ENCODE measurements at places on chromosomes 11 and 22. TPM values are rescaled to one million over a fixed set of nuclear protein-coding genes. Genes with fewer than 3 reads are reported as not detected.

Gene OR51T1
- not detected for total RNA-seq

Gene CCDC116
- total RNA-seq = not detected

Gene FAM227A
- 0.70 TPM for total RNA-seq

- DNase-seq = no peak
Measured at GRCh38 chr11:120985718-120986569, 38.0 kb upstream of the TBCEL start.

DNA sequence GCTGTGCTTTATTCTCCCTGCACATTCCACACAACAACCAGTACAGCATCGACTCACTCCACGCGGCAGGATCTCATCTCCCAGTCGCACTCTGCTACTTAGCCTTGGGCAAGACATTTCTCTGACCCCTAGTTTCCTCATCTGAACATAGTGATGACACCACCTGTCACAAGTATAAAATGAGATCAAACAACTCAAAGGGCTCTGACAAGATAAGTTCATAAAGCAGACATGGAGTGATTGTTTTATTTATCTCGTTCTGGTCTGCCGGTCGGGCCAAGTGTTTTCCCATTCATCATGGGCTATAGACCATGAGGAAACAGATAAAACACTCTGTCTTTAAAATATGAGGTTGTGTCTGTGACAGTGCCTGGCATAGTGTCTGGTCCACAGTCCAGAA, 35.0 kb downstream of the DSCAML1 start:
- DNase-seq = no peak

- DNase-seq = no peak
Measured at GRCh38 chr11:112315057-112315720, 54.5 kb upstream of the PLET1 start.

GRCh38 chr11:74135127-74135840, 35.5 kb downstream of the C2CD3 start:
- no peak for DNase-seq

- DNase-seq = no peak
Measured at GRCh38 chr11:65448074-65448417, 25.4 kb downstream of the NEAT1 start.

- no peak for DNase-seq
Measured at GRCh38 chr11:68352591-68352990, 40.2 kb downstream of the LRP5 start.

DNA sequence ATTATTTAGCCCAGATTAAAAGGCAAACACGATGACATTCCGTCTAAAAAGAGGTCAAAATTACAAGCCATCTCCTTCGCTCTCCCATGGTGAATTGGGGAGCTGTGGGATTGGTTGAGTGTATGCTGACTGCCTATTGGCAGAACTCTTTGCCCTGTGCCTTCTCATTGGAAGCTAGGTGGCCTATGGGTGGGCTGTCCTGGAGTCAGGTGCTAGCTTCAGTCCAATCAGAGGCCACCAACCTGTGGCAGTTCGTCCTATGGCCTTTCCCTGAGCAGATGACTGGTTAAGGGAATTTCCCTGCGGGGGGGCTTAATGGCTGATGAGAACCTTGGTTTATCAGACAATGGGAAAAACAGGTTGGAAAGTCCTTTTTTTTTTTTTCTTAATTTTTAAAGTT, 3.2 kb upstream of the MTMR3 start:
- DNase-seq = no peak

Gene INS
- not detected for total RNA-seq

- DNase-seq = no peak
Measured at GRCh38 chr11:35121326-35121865, 17.6 kb upstream of the CD44 start.

GRCh38 chr11:17753153-17753552, 18.6 kb downstream of the KCNC1 start:
- DNase-seq = no peak

DNA sequence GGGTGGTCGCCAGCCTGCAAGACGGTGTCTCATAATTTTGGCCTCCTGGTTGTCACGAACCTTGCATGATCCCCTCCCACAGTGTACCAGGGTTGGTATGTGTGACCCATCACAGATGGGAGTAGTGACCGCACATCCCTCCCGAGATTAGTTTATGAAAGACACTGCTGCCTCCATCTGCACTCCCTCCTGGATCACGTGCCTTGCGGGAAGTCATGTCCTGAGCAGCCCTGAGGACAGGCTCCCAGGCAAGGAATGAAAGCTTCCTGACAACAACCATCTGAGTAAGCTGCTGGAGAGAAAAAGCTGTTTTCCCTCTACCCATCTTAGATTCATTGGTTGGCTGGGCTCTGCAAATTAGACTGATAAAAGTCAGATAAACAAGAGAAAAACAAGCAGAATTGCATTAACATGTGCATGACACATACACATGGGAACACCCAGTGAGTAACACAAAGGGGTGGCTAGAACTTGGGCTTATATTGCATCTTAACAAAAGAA, 14.4 kb upstream of the PAMR1 start:
- DNase-seq = peak; percentile 84

- no peak for DNase-seq
Measured at GRCh38 chr22:43826142-43827002, 14.3 kb upstream of the EFCAB6 start.

GRCh38 chr11:73201249-73201648, 16.8 kb upstream of the P2RY2 start:
- DNase-seq = no peak

- DNase-seq = no peak
Measured at GRCh38 chr11:34915136-34916014, 804 bp downstream of the APIP start.

DNA sequence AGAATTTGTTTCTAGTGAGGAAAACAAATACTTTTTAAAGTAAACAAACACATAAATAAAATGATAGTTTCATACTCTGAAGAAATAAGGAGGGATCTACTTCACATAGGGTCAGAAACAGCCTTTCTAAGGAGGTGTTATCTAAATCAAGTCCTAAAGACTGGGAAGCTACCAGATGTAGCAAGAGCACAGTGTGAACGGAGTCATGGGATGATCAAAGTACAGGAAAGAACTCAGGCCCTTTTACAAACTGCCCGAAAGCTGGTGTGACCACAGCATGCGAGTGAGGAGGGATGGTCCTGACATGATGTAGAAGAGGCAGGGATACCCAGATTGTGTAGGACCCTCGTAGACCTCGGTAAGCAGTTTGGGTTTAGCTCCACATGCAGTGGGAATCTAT, 102.8 kb downstream of the ARHGAP32 start:
- no peak for DNase-seq

DNA sequence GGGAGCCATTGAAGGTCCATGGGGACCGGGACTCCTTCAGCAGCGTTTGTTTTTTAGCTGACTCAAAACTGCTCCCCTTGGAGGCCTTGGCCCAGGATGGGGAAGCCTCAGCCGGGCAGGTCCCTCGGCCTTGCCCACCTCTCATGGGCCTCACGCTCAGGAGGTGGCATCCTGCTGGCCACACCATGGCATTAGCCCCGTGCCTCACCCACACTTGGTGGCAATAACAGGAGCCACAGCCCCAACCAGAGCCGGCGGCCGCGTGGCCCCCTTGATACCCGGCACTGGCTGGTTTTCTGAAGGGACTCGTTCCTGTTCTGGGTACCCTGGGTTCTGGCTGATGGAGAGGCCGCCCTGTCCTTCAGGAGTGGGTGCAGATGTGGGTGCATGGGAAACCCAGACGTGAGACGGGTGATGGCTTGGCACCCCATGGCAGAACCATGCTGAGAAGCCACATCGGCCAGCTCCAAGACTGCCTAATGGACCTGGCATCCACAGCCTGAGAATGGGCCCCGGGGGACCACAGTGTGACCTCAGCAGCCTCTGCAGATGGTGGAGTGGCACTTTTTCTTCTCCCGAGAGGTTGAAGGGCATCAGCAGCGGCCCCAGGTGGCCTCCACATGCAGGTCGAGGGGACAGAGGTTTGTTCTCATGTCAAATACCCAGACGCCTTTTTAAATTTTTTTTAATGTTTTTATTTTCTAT, 49.8 kb upstream of the PPARA start:
- no peak for DNase-seq

DNA sequence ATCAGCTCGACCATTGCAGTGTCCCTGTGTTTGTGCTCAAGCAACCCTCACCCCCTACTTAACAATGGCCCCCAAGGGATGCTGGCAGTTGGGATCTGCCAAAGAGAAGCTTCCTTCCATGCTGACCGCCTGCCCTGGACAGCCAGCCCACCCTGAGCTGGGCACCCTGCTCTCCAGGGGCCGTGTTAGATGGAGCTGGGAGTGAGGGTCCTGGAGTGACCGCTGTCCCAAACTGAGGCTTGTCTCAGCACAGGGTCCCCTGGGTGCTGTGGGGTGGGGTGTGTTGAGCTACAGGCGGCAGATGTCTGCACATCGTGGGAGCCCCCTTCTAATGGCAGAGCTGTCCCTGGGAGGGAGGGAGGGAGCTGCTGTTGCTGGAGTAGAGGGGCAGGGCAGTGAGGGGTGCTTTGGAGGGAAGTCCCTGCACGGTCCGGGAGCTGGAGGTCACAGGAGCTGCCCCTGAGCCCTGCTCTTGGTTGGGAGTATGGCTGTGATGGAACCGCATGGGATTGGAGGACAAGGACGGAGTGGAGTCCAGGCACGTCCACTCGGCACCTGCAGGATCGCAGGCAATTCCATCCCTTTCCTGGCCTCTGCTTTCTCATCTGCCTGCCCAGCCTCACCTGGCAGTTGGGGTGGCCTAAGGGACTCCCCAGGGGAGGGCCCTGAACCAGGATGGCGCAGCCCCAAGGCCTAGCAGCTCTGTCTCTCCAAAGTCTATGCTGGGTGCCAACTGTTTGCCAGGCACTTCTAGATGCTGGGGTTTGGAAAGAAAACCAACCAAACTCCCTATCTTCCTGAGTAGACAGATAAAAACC, 126.3 kb downstream of the ARHGAP8 start:
- no peak for DNase-seq

Gene TAGLN
- total RNA-seq = 442 TPM

Gene TBX1
- total RNA-seq = not detected

Gene OR5T2
- total RNA-seq = not detected

GRCh38 chr11:62542111-62542745, 4.4 kb downstream of the AHNAK start:
- no peak for DNase-seq

- DNase-seq = no peak
Measured at GRCh38 chr11:86610559-86611341, 61.7 kb downstream of the ME3 start.

Gene CRACR2B
- 15.6 TPM for total RNA-seq

DNA sequence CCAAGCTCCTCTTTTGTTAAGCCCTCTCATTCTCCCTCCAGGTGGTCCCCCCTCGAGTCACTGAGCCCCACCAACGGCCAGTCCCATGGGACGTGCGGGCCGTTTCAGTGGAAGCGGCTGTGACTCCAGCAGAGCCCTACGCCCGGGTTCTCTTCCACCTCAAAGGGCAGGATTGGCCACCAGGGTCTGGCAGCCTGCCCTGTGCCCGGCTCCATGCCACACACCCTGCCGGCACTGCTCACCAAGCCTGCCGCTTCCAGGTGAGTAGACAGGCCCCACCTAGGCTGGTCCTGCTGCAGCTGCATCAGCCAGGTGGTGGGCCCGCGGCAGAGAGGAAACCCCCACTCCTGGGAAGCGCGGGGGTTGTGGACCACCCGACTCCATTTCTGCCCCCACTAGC, 3.3 kb downstream of the TMEM132A start:
- DNase-seq = no peak

DNA sequence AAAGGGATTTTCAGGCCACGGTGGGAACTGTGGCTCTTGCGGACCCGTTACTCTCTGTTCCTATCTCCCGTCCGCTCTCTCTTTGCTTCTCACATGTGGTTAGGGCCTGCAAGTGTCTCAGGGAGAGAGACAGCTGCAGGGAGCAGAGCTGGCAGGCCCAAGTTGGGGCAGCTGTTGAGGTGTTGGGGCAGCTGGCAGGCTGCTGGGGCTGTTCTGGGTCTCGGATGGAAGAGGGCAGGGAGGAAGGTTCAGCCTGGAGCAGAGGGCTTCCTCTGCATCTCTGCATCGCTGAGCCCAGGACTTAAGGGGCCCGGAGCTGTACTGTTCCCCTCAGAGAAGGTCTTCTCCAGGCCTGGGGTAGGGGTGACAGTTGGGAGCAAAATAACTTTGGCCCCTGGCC, 2.6 kb upstream of the CNIH2 start:
- no peak for DNase-seq

GRCh38 chr11:129023968-129024676, 81.5 kb upstream of the TP53AIP1 start:
- no peak for DNase-seq

GRCh38 chr11:30349885-30350284, 27.0 kb downstream of the ARL14EP start:
- DNase-seq = no peak
